Choroid plexus epithelial cell (primary cell): ENCODE measurements at places on chromosomes 7 and 10.

DNA sequence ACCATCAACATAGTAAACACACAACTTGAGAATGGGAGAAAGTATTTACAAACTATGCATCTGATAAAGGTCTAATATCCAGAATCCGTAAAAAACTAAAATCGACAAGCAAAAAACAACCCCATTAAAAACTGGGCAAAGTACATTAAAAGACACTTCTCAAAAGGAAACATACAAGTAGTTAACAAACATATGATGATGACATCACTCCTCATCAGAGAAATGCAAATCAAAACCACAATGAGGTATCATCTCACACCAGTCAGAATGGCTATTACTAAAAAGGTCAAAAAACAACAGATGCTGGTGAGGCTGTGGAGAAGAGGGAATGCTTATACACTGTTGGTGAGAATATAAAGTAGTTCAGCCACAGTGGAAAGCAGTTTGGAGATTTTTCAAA lies 125.1 kb downstream of the TFPI2 start:
- no peak for DNase-seq

GRCh38 chr10:20486791-20487190 lies 410.3 kb downstream of the NEBL start:
- DNase-seq, result no peak

- no peak for DNase-seq
Measured at GRCh38 chr7:117036053-117036669, 82.9 kb downstream of the ST7 start.

DNA sequence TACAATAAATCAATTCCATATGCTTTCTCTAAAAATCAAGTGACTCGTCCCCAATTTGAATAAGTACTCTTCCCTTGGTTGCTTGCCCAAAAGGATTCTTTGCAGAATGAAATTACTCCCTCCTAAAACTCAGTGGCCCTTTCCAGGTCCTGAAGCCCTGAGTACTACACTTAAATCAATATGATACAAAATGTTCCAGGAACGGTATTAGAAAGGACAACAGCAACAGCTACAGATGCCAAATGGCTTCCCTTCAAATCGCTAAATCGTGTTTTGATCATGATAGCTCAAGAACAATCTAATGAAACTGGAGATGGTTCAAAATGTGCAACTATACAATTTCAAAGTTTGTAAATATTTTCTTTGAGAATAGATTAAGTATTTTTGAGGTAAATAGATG lies 59.4 kb downstream of the TPK1 start:
- no peak for DNase-seq

DNA sequence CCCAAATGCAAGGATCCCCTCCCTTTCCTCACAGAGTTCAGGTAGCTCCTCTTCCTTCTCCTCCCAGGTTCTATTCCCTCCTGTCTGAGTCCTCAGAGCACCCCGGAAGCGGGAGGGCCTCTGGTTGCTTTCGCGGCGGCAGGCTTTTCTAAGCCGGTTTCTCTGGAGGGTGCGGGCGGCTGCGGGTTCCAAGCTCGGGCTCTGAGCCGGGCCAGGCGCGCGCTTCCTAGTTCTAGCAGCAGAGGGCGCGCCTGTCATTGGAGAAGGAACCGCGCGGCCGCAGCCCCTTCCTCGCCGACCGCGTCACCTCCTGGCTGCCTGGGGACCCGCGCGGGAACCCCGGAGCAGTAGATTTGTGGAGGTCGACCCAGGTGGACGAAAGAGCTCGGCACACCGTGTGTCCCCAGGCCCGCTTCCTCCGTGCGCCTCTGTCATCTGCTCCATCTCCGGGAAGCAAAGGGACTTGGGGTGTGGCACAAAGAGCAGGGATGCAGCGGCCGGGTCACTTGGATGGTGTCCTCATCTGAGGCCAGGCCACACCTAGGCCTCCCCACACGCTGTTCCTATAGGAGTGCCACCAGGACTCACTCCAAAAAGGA lies 389.0 kb upstream of the PODXL start:
- DNase-seq, result peak; percentile 44

GRCh38 chr10:58765910-58766309 lies 253.2 kb downstream of the BICC1 start:
- peak; percentile 80 for DNase-seq

GRCh38 chr10:87927091-87927490 lies 63.7 kb downstream of the PTEN start:
- peak; percentile 54 for DNase-seq

- peak; percentile 31 for DNase-seq
Measured at GRCh38 chr7:151115121-151115835, 29.0 kb downstream of the AGAP3 start.

DNA sequence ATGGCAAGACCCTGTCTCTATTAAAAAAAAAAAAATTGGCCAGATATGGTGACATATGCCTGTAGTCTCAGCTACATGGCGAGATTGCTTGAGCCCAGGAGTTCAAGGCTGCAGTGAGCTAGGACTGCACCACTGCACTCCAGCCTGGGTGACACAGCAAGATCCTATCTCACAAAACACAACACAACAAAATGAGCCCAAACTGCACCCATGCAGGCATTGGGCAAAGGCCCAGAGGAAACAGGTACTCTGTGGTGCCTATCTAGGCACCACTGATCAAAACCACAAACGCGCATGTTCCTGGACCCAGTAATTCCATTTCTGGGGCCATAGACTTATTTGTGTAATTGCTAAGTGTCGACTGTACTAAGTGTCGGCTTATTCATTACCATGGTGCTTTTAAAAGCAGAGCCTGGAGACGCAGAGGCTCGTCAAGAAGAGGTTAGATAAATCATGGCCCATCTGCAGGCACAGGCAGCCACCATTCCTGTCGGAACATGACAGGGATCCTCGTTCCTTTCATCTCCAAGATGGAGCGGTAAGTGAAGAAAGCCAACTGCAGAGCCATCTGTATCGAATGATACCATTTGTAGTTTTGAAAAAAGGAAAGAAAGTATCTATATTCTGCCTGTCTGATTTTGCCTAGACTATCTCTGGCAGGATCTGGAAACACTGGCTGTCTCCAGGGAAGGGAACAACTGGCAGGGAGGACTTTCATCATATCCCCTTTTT lies 160.4 kb upstream of the RHEB start:
- no peak for DNase-seq

- no peak for DNase-seq
Measured at GRCh38 chr10:100081075-100082001, at the start of gene CPN1. TSS of gene CPN1 (minus strand) at chr10:100081869. CDS start at chr10:100081625, 244 bp downstream.

DNA sequence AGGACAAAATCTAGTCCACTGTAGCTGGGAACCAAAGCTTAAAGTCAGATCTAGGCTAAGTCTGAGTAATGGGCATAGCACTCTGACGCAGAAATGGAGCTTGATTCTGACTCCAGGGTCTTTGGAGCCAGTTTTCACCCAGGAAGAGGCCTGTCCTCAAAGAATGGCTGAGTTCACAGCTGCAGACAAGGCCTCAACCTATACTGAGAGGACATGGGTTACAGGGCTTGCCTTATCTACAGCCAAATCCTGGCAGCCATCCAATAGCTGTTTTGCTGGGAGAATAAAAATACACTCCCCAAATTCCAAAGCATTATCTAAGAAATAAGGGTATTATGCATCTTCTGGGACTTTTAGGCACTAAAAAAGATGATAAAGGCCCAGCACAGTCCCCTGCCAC lies 154.8 kb downstream of the RAPGEF5 start:
- DNase-seq, result peak; percentile 28

DNA sequence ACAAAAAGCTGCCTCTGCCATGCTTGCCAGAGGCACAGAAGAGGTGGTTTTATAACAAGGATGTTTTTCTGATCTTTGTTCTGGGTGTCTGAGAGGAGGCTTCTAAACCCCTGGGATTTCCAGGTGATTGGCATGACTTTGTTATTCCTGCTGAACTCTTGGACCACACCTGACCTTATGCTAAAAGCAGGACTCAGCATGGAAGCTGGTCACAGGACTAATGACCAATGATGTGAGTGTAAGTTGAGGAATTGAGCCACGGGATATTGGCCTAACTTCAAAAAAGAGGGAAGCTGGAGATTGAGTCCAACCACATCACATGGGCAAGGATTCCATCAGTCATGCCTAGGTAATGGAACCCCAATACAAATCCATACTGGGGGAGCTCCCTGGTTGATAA lies 437.9 kb downstream of the POM121L12 start:
- DNase-seq, result no peak

DNA sequence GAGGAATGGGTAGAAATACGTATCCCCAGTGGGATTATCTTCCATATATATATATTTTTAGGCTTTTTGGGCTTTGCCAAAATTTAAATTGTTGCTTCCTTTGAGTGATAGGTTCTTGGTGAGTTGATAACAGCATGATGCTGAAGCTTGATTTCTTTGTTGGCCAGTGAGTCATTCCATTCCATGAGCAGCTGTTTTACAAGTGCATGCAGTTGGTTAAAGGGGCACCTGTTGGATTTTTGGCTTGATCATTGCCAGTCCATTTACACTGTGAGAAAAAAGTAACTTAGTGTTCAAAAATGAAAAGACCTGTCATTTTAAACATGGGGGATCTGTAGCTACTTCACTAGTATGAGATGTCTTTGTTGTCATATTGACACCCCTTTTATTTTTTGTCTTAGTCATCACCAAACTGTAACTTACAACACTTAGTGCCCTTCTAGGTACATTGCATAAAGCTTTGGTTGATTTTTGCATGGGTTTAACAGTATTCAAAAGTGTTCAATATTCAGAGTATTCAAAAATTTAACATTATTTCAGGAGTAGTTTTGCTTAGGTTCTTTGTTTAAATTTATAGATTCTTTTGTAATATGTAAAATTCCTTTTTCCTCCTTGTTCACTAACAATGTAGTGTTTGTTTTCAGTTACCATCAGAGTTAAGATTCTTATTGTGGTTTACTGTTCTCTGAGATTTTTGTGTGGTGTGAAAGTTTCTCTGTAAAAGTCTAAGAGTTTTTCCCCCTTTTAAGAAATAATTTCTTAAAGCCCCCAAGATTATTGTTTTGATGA lies 8.8 kb downstream of the AKAP9 start:
- DNase-seq, result peak; percentile 30

DNA sequence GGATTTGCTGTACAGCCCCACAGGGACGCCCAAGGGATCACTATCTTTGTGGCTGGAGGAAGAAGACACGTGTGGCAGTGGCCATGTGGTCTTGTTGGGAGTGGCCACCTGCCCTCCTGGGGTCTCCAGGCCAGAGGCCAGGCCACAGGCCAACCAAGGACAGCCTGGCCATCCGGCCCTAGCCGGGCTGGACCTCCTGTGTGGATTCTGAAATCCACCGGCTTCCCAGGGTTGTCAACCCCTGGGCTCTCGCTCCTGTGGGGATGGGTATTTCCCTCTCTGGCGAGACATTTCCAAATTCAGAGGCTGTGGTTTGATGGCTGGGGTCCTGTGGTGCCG lies 31.5 kb upstream of the CFAP46 start:
- no peak for DNase-seq

DNA sequence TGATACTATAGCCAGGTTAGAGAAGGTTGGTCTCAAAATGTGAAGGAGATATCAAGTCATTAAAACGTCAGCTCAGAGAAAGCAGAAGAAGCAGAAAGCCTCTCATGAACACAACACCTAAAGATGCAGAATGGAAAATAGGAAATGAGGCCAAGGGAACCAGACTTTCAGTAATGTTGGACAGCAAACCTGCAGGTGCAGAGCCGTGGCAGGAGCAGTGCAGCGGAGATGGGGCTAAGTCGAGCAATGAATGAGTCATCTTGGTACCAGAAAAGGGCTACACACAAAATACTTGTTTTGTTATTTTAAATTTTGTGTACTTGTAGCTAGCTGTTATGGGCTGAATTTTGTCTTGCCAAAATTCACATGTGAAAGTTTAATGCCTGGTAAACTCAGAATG lies 479.6 kb upstream of the POM121L12 start:
- DNase-seq, result no peak

GRCh38 chr10:77493851-77494261 lies 143.8 kb downstream of the KCNMA1 start:
- no peak for DNase-seq

DNA sequence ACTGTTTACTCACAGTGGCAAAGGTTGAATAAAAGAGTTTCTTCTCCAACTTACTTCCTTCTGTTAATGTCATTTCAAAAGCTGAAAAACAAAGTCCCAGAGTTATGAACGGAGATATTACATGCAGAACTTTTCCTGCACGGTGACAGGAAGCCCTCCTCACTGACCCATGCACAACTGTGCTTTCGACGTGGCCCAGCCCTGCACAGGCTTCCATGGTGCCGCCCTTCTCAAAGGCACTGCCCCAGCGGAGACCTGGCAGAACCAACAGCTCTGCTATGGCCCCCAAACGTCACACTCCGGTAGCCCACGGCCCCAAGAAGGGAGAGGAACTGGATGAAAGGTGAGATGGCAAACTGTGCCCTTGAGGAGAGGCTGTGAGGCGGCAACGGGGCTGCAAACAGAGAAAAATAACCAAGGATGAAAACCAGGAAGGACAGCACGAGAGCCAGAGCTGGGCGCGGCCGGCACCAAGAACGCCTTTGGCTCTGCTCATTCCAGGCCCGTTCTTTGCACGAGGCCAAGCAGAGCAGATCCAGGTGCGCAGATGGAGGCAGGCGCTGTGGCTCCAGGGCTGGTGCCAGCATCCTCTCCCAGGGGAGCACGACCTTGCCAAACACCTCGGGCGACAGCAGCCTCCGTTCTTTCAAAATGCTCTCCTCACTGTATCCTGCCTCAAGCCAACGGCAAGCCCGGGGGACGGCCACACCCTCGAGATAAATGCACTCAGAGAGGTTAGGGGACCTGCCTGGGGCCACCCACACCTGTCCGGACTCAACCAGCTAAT lies 7.0 kb upstream of the FUOM start:
- DNase-seq, result no peak
